ENCODE measurements at places on chromosomes 4 and X.

DNA sequence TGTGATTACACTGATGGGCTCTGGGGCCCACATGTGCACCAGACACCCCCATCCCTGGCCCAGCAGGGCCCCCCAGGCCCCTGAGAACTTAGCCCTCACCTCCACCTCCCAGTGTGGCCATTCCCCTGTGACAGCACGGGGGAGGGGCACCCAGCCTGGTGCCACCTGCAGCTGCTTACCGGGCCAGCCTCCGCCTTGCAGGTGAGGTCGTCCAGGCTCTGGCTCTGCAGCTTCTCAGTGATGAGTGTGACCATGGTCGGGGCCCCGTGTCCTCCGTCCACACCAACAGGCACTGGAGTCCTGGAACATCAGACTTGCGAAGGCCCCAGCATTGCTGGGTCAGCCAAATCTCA is 15.6 kb downstream of the FAM53A start:
- no peak for DNase-seq

DNA sequence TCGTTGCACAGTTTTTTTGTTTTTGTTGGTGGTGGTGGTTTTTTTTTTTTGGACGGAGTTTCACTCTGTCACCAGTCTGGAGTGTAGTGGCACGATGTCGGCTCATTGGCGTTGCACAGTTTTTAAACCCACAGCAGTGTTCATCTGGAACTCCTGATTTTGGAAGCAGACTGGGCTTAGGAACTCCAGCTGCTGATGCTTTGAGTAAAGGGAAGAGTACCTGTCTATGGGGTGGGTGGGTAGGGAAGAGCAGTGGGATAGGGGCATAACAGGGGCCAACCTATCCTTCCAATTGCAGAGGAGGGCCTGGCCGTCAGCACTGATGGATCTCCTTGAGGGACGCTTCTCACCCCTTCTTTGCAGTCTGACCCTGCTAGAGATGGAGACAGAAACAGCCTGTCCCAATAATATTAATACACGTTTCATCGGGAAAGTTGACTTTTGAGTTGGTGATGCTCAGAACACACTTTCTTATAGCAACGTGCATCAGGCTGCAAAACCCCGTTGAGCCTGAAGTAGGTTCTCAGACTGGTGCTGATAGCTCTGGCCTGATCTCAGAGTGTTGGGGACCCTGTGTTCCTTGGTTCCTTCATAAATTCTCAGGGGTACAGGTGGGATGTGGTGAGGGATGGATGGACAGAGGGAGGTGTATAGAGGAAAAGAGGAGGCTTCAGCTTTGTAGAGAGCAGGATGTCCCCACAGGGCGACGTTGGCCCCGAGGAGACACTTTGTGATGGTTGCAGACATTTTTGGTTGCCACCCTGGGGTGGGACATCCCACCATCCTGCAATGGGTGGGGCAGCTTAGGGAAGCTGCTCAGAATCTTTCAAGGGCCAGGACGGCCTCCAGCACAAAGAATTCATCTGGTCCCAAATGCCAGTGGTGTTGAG is 2.3 kb downstream of the CD99 start:
- no peak for DNase-seq

DNA sequence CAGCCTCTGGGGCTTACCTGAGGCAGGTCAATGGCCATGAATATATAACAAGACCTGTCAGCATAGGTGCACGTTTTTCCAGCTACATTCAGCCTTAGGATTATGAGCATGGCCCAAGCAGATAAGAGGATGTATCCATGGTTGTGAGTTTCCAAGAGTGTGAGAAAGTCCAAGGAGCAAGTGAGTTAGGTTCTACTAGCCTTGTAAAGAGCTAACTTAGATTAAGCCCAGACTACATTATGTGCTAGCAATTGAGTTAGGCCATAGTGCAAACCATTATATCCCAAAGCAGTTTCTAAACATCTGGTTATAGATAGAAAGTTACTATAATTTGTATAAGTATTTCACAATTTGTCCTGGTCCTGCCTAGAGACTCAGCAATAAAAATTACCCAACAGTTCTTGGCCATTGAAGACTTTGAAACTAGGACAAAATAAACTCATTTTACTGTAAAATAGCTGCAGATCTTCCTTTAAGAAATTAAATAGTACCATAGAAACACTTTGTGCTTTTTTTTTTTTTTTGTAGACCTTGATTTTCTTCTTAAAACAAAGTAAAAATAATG is 312.0 kb downstream of the CAMK2D start:
- DNase-seq = no peak

DNA sequence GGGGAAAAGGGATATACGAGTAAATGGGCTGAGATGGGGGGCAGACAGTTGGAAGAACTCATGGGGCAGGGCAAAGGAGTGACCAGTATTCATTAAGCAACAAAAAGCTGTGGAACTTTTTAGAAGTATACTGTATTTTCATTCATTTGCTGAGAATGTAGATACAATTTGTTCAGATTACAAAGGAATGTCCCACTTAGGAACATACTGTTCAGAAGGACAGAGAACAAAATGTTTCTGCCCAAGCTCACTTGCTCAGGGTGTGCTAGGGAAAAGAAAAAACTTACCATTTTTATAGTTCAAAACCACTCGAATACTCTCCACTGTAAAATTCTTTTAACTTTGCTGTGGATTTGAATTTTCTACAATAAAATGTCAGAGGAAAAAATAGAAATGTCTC is 135.2 kb upstream of the AFF2 start:
- DNase-seq = no peak

DNA sequence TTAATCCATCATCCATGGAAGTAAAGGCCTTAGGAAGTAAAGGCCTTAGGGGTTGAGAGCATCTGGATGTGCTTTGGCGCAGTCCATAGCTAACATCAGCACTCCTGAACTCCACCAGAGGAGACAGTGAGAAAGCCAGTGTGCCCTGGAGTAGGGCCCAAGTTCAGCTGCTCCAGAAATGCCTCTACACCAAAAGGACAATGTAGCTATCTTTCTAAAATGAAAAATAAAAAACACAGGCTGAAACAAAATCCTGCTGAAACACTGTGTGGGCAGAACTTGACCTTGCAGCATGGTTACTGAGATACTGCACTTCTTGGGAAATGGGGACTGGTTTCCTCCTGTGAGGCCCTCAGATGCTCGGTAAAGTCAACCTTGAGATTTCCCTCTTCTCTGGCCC is 29.3 kb downstream of the SH3RF1 start:
- no peak for DNase-seq

DNA sequence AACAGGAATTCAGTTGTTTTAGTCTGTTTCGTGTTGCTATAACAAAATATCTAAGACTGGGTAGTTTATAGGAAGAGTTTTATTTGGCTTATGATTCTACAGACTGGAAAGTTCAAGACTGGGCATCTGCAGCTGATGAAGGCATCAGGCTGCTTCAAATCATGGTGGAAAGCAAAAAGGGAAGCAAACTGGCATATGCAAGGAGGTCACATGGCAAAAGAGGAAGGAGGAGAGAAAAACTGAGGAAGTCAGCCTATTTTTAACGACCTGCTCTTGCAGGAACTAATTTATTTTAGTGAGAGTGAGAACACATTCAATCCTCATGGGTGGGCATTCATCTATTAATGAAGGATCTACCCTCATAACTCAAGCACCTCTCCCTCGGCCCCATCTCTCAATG is 363.1 kb upstream of the HS3ST1 start:
- DNase-seq = no peak

GRCh38 chr4:3674479-3674851 is 91.7 kb upstream of the ADRA2C start:
- DNase-seq = no peak

DNA sequence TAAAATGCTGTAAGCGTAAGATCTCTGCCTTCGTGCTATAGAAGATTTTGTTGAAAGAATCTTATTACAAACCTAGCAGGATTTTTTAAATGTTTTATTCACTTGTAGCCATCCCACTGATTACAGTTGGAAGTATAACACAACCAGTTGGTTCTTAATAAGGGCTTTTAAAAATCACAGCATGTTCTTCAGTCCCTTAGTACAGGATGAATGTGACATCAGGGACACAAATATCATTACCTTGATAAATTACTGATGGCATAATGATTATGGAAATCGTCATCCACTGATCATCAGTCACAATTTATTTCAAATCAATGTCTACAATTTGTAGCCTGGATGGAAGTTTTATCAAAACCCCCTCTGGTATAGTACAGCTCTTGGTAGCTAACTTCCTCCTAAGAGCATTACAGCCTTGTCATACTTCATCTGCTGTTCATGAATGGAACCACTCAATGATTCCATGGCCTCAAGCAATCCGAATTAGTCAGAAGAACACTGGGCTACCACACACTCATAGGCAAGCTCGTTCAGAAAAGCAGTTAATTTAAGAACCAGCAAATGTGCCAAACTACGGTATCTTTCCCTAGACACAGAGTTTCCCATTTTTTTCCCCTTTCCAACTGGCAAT is 389.2 kb upstream of the TENM3 start:
- DNase-seq = no peak

DNA sequence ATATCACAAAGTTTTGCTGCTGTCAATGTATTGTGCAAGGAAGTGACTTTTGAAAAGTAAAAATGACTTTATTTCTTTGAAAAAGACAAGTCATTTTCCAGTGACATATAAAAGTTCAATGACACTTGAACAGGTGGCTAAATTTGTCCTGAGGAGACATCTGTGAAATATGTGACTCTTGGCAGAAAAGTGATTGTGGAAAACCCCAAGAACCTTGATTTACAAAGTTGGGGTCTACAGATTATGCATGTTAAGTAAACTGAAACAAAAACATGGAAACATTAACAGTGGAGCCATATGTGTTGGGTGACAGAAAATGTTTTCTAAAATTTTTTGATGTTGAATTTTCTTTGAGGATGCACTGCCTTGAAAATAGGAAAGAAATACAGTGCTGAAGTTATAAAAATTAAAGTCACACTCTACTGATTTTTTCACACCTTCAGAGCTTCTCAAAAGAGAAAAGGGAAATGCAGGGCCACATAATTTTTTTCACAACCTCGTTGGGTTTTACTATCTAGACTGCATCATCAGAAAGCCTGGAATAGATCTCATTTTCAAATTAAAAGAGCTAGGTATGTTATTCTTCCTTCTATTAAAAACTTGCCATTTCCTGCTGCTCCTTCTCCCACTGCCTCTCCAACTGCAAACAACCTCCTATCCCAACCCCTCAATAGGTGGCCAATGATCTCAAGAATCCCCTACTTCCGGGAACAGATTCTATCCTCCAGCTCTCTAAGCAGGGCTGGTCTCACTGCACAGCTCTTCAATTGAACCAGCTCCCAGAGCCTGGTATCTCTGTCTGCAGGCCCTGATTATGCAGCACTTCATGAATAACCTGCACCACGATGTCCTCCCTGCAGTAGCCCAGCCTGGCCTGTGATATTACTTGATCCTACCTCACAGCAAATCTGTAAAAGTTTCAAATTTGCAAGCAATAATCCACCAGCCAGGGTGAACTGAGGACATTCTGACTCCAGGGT is 570.8 kb upstream of the CPEB2 start:
- no peak for DNase-seq

GRCh38 chrX:26387906-26388305 is 171.9 kb downstream of the MAGEB5 start:
- DNase-seq = no peak

GRCh38 chrX:14872355-14872754 is 514 bp downstream of the FANCB start:
- DNase-seq = no peak

- peak; percentile 13 for DNase-seq
Measured at GRCh38 chrX:130330706-130331105, 9.0 kb upstream of the SLC25A14 start.

DNA sequence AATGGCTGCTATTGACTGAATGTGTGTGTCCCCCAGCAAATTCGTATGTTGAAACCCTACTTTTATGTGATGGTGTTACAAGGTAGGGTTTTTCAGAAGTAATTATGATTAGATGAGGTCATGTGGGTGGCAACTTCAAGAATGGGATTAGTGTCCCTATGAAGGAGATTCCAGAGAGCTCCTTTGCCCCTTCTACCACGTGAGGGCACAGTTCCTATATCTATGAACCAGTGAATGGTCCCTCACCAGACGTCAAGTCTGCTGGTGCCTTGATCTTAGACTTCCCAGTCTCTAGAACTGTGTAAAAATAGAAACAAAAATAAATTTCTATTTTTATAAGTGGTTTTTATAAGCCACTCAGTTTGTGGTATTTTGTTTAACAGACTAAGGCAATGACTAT is 1137.6 kb upstream of the IGFBP7 start:
- DNase-seq = no peak

DNA sequence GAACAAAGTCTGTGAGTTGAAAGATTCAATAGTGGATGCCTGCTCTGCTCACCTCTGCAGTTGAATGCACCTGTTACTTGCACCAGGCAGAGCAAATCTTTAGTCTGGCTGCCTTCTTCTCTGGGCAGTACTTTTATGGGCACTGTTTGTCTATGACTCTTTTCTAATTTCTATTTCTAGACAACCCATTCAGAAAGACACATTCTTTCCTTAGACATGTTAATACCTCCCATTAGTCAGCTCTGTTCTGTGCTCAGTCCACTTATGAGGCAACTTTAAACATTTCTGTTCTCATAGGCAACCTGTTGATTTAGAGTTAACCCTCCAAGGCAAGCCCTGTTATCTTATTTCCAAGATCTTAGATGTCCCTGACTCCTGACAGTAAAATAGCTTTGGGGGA is 108.9 kb downstream of the SYNPO2 start:
- DNase-seq = no peak

GRCh38 chr4:101244349-101244748 is 103.0 kb downstream of the PPP3CA start:
- no peak for DNase-seq

GRCh38 chr4:100953616-100954015 is 393.7 kb downstream of the PPP3CA start:
- no peak for DNase-seq

- DNase-seq = no peak
Measured at GRCh38 chrX:124737771-124738170, 391.4 kb downstream of the SH2D1A start.

GRCh38 chrX:110003167-110004156 is 548 bp downstream of the TMEM164 start:
- DNase-seq = no peak

- DNase-seq = no peak
Measured at GRCh38 chr4:126718136-126718535, 914.6 kb upstream of the INTU start.

DNA sequence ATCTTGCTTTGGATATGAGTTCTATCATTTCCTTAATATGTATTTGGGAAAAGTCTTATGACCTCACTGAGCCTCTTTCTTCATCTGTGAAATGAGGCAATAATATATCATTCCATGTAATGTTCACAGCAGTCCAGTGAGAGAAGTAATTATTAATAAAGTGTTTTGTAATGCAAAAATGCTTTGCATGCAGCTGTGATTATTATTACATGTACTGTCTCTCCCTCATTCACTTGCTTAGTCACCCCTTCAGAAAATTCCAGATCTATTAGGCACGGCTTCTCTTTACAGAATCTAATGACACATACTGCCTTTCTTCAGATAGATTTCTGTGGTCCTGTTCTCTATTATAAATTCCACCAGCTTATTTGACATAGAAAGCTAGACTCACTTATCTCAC is 53.5 kb upstream of the FGF13 start:
- no peak for DNase-seq

GRCh38 chrX:107716118-107716684 is 59.4 kb downstream of the TSC22D3 start:
- no peak for DNase-seq

GRCh38 chr4:146342600-146343192 is 128.4 kb downstream of the REELD1 start:
- DNase-seq = peak; percentile 51

- no peak for DNase-seq
Measured at GRCh38 chrX:129158505-129158904, 364.8 kb downstream of the SMARCA1 start.
